Left kidney (tissue), 8 donors: ENCODE measurements at places on chromosomes 13 and 19. TPM values are rescaled to one million over a fixed set of nuclear protein-coding genes. Genes with fewer than 3 reads are reported as not detected.

Gene SLC25A41
- 1.0 TPM for polyA plus RNA-seq

Gene KLHL1
- polyA plus RNA-seq, result 0.55 TPM

Gene SYNE4
- polyA plus RNA-seq, result 14.0 TPM

Gene TMEM255B
- polyA plus RNA-seq, result 5.4 TPM

Gene ZNF878
- polyA plus RNA-seq, result 2.8 TPM

Gene EXOC3L2
- polyA plus RNA-seq, result 5.1 TPM

Gene CCDC106
- 19.3 TPM for polyA plus RNA-seq

Gene SPACA4
- polyA plus RNA-seq, result not detected
